ENCODE measurements at places on chromosomes 2 and 18. TPM values are rescaled to one million over a fixed set of nuclear protein-coding genes. Genes with fewer than 3 reads are reported as not detected.

CCDC148 gene
- total RNA-seq = 0.48 TPM

UGT1A1 gene
- 0.83 TPM for total RNA-seq

LIPG gene
- 0.06 TPM for total RNA-seq

POTEC gene
- not detected for total RNA-seq

GPR45 gene
- total RNA-seq = not detected

SERPINB12 gene
- not detected for total RNA-seq

LIMS4 gene
- total RNA-seq = 0.56 TPM

KCNG3 gene
- 0.62 TPM for total RNA-seq

ZNF638 gene
- 65.9 TPM for total RNA-seq

TLX2 gene
- 0.30 TPM for total RNA-seq

DLGAP1 gene
- total RNA-seq = not detected

SELENOI gene
- 21.2 TPM for total RNA-seq

STK11IP gene
- 16.3 TPM for total RNA-seq

RFX8 gene
- total RNA-seq = not detected

ACTR1B gene
- total RNA-seq = 44.8 TPM

GRHL1 gene
- total RNA-seq = 1.2 TPM

ARHGAP28 gene
- total RNA-seq = 0.05 TPM

DPP4 gene
- total RNA-seq = 0.69 TPM

TUBA4B gene
- total RNA-seq = 0.26 TPM

MALL gene
- total RNA-seq = 133 TPM

DSC3 gene
- 1.8 TPM for total RNA-seq

RASGRP3 gene
- total RNA-seq = 1.2 TPM

Measured in A549 treated with RU486 at 1 μM for 4 hours (cell line).